Stimulated activated CD4-positive, alpha-beta T cell treated with anti-CD3 and anti-CD28 coated beads, TNF-alpha, amount 100 ng/mL, for 48 hours (primary cell): ENCODE measurements at places on chromosomes 4 and X.

- no peak for DNase-seq
Observed at GRCh38 chrX:7586126-7586525, 256.8 kb upstream of the VCX start.

GRCh38 chrX:107676559-107677378, 48.5 kb downstream of the PRPS1 start:
- DNase-seq = no peak

GRCh38 chr4:80213117-80213815, 16.0 kb downstream of the PRDM8 start:
- DNase-seq = no peak

DNA sequence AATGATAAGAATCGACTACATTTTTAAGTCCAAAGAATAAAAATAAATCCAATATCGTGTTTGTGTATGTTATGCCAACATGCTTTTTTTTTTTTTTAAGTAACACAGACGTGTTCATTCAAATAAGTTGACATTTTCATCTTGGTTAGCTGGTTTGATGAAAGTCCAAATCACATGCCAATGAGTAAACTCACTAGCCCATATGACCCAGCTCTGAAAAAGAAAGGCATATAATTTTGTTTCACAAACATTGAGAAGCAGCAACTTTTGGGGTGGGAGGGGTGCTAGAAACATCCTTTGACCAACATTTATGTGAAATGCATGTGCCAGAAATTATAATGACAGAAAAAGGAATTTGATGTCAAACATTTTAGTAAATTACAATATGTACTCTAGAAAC, 61.6 kb upstream of the SPP1 start:
- DNase-seq = no peak

- no peak for DNase-seq
Observed at GRCh38 chr4:83230928-83231327, 53.7 kb downstream of the COQ2 start.

GRCh38 chr4:1139860-1140259, 26.5 kb upstream of the RNF212 start:
- no peak for DNase-seq
